ENCODE measurements at places on chromosomes 1 and 21.

DNA sequence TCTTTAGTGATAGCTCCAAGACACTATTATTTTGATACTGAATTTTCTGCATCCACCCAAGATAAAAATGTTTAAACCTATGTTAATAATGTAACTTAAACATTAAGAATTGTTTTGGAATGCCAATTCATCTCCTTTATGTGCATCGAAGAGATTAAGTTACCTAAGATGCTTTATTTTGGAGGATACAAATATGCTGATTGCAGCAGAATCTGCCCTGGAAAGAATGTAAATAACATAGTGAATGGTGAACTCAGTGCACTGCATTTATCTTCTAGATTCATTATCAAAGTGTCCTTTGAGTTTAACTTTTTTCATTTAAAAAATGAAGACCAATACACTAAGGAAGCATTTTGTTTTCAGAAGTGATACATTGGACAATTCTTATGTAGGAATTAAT, 757.2 kb downstream of the MRPL39 start:
- DNase-seq = no peak

- DNase-seq = no peak
Measured at GRCh38 chr1:87844251-87844650, 515.6 kb downstream of the LMO4 start.

- no peak for DNase-seq
Measured at GRCh38 chr1:227065311-227065710, 125.2 kb downstream of the COQ8A start.

GRCh38 chr1:20165522-20165951, 20.4 kb upstream of the UBXN10 start:
- DNase-seq = no peak

- no peak for DNase-seq
Measured at GRCh38 chr1:167429612-167430011, 88.7 kb downstream of the CD247 start.

GRCh38 chr21:32406405-32406804, 6.1 kb upstream of the EVA1C start:
- DNase-seq = no peak

GRCh38 chr1:184649451-184649888, 105.2 kb downstream of the EDEM3 start:
- DNase-seq = no peak

DNA sequence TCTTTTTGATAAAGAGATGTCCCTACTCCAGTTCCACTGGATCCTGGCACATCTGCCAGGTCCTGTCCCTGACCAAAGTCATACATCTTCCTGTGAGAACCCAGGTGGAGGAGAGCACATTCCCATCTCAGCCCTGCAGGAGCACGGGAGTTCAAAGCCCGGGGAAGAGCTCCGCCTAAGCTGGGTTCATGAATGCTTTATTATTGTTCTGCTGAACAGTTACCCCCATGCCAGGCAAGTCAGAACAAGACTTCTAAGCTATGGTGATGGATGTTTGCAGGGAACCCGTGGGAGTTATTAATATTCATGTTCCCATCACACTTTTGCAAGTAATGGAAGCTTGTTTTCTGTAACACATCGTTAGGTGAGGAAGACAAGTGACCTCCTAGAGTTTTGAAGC, 62.9 kb downstream of the SEC16B start:
- no peak for DNase-seq

- no peak for DNase-seq
Measured at GRCh38 chr1:40377512-40377911, 4.0 kb downstream of the SMAP2 start.

- no peak for DNase-seq
Measured at GRCh38 chr1:110348771-110349170, 9.6 kb downstream of the RBM15 start.

DNA sequence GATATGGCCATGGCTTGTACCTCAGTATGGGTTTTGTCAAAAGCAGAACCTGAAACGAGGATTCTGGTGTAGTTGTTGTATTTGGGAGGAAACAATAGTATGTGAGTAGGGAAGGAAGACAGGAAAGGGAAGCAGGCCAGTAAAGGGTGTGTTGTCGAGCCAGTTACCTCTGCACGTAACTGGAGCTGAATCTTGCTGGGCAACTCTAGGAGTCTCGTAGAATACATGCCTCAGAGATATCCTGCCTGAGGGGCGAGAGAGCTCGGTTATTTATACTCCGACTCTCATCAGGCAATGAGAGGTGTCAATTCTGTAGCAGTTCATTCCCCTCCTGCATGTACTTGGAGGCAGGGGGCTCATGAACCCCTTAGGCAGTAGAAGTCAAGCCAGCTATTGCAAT, 45.9 kb upstream of the KIF26B start:
- no peak for DNase-seq

GRCh38 chr1:27026621-27027574, 14.2 kb upstream of the TENT5B start:
- DNase-seq = no peak

- no peak for DNase-seq
Measured at GRCh38 chr1:177754603-177755002, 215.3 kb downstream of the SEC16B start.

DNA sequence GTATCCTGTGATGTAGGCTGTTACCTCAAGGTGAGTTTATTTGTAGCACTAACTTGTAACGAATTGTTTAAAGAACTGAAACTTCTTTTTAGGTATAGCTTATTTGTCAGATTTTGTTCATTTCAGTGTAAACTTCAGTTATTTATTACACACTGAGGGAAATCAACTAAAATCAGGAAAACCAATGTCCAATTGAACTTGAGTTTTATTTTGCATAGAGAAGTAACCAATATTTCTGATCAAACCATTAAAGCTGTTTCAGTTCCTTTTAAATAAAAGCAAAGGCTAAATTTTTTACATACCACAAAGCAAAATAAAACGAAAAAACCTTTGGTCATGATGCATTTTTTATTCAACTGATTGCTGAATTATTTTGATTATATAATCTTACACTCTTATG, 103.6 kb downstream of the CAMTA1 start:
- DNase-seq = no peak

DNA sequence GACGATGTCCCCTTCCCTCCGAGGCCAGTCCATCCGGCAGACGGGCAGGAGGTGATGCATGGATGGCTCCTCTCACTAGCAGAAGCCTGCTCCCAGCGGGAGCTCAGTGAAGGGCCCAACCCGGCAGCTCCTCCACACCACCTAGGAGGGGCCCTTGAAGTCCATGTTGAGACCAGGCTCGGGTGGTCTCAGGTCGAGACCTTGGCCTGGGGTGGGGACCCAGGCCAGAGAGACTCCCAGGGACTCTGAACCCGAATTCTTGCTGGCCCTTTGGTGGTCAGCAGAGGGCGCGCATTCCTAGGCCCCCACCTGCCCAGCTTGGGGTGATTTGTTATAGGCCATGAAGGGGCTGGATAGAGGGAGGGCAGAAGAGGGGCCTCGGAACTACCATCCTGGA, 642 bp upstream of the NT5C1A start:
- DNase-seq = no peak

DNA sequence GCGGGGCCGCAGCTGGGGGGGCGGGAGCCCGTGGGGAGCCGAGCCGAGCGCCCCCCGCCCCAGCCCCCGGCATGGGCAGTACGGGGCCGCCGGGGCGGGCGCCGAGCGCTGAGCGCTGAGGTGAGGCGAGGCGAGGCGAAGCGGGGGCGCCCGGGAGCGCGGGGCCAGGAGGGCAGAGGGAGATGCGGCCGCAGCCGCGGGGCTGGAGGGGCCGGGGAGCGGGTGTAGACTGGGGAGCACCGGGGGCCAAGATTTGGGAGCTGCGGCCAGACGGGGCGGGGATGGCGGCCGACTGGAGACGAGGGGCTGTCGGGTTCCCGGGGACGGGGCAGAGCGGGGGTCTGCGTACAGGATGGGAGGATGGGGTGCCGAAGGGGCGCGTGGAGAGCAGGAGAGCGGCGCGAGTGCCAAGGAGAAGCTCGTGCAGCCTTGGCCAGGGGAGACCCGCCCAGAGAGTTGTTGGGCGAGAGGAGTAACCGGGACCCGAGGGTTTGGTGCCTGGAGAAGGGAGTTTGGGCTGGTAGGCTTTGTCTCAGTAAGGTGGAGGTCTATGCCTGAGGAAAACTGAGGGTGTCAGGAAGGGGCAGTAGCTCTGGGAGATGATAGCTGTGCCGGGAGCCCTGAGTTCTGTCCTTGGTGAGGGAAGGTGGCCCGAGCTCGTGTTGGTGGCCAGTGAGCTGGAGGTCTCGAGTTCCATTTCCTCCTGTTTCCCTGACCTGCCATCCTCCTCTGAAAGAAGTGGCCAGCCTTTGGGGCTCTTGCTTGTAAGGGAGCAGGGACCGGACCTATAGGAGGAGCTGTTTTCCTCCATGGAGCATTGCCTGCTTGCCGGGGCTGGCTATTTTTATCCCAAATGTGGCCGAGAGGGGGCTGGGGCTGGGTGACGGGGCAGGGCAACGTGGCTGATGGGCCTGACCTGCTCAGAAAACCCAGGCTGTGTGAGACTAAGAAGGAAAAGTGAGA, 539 bp downstream of the ATP8B2 start:
- no peak for DNase-seq

GRCh38 chr1:115647047-115647446, 5.3 kb downstream of the VANGL1 start:
- no peak for DNase-seq

DNA sequence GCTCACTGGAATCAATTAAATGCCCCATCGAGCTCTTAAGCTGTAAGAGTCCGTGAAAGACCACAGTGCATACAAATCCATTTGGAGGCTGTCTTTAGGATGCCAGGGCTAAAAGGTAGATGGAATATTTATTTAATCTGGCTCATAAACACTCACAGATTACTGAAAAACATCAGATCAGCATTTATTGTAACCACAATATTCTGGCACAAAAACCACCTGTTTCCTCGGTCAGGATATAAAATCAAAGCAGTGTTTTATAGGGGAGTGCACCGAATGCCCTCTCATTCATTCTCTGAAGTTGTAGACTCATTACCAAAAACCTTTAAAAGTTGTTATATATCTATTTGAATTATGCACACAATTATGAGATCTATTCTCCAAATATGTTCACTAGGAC, 500.9 kb downstream of the NEGR1 start:
- DNase-seq = no peak

DNA sequence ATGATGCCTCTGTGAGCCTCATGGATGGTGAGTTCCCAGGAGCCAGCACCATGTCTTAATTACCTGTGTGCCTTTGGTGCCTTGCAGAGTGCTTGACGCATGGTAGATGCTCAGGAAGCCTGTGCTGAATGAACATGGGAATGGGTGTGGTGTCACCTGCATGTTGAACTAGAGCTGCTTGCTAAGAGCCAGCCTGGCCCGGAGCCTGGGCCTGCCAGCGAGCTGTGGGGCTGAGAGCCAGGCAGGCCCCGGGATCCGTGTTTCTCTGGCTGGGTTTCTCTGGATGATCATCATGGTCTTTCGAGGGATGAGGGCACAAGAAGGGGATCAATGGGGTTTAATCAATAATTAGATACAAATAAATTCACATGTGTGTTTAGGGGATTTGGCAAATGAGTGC, 6.7 kb upstream of the TEX35 start:
- no peak for DNase-seq

DNA sequence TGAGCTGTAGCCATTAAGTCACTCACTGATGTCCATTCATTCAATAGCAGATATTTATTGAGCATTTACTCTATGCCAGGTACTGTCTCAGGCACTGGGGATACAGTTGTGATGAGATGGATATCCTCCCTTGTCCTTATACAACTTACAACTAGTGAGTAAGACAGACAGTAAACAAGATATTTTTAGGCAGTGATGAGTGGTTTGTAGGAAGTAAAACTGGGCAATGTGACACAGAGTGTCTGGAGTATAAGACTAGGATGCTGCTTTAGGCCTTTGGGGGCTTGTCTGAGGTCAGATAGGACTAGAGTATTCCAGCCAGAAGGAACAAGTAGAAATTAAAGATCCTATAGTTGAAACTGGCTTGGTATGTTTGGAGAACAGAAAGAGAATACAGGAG, 41.4 kb downstream of the NOS1AP start:
- DNase-seq = no peak

DNA sequence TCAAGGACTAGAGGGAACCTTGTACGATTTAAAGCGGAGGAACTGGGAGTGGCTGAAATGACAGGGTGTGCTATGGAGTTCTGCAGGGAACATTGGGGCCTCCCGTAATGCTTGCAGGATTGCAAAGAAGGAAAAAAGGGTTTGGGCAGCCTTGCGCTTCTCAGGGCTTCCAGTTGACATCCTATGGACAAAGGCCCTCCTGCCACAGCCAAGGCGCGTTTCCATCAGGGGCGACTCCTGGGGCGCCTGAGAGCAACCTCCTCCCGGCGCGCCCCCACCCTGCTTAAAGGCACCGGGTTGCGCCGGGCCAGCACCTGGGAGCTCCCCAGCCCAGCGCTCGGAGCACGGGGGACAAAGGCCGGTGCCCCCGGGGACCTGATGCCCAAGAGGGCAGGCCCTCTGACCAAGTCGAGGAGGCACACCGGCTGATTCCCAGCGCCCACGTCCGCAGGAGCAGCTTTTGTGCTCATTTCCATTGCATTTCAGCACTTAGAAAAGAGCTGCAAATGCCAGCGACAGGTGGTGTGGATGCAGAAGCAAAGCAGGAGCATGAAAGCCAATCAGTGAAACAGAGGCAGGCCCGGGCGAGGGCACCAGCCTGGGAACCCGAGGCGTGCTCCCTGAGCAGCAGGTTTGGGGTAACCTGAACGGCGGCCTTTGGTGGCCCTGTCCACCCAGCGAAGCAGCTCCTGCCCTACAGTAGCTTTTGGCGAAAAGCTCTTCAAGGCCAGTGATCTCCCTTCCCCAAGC, 17.6 kb upstream of the RNF187 start:
- no peak for DNase-seq

DNA sequence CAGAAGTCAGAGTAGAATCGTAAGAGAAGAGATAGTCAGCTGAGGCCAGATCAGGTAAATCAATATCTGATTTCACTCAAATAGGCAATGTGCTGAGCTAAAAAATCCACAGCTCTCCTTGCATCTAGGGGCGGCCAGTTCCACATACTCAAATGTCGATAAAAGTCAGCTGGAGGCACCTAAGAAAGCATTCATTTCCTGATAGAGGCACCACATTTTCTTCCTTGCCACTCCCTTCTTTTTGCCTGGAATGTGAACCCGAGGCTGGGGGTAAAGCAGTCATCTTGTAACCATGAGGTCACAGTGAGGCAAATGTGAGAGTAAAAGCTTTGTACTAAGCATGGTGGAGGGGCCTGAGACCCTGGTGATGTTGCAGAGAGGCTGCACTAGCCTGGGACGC, 24.2 kb upstream of the CTPS1 start:
- DNase-seq = no peak

GRCh38 chr1:201594575-201595245, 55.8 kb downstream of the NAV1 start:
- DNase-seq = no peak

DNA sequence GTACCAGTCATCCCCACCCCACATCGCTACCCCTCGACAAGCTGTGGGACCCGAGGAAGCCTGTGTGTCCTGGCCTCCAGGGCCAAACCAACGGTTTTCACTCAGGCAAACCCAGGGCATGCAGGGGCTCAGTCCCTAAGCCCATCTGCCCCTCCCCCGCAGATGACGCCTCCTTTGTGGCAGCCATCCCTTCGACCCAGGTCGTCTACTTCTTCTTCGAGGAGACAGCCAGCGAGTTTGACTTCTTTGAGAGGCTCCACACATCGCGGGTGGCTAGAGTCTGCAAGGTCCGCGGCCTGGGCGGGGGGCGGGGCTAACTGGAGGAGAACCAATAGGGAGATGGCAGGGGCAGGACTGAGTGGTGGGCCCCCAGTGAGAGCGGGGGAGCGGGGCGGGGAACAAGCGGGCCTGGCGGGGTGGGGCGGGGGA, 7.4 kb downstream of the SEMA4A start:
- peak; percentile 57 for DNase-seq

- DNase-seq = no peak
Measured at GRCh38 chr1:236484310-236484971, 39.3 kb upstream of the LGALS8 start.

- no peak for DNase-seq
Measured at GRCh38 chr1:41652384-41653265, 168.1 kb upstream of the EDN2 start.
